Choroid plexus epithelial cell (primary cell): ENCODE measurements at places on chromosomes 7 and 10.

DNA sequence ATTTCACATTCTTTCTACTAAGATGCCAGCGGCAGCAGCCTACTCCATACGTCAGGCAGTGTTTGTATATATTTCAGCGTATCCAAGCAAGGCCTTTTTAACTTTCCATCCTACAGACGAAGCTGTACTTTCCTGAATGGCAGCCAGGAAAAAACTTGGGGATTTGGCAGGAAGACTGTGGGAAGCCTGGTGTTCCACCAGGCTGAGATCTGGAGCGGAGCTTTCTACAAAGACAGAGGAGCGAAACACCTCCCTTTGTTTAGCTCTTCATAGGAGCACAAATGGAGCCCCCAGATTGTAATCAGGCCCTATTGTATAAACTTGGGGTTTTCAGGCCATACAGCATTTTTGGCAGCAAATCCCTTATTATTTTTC is 143.8 kb downstream of the TES start:
- DNase-seq: peak; percentile 58

- no peak for DNase-seq
Observed at GRCh38 chr7:42686594-42687156, 225.2 kb downstream of the C7orf25 start.

DNA sequence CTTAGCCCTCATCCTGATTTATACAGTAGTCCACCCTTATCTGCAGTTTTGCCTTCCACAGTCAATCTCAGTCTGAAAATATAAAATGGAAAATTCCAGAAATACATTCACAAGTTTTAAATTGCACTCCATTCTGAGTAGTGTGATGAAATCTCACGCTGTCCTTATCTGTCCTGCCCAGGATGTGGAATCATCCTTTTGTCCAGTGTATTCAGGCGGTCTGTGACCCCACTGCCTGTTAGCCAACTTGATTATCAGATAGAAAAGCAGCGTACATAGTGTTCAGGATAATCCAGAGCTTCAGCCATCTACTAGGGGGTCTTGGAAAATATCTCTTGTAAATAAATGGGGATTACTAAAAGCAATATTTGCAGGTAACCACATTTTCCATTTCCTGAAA is 146.3 kb downstream of the MALRD1 start:
- peak; percentile 27 for DNase-seq

DNA sequence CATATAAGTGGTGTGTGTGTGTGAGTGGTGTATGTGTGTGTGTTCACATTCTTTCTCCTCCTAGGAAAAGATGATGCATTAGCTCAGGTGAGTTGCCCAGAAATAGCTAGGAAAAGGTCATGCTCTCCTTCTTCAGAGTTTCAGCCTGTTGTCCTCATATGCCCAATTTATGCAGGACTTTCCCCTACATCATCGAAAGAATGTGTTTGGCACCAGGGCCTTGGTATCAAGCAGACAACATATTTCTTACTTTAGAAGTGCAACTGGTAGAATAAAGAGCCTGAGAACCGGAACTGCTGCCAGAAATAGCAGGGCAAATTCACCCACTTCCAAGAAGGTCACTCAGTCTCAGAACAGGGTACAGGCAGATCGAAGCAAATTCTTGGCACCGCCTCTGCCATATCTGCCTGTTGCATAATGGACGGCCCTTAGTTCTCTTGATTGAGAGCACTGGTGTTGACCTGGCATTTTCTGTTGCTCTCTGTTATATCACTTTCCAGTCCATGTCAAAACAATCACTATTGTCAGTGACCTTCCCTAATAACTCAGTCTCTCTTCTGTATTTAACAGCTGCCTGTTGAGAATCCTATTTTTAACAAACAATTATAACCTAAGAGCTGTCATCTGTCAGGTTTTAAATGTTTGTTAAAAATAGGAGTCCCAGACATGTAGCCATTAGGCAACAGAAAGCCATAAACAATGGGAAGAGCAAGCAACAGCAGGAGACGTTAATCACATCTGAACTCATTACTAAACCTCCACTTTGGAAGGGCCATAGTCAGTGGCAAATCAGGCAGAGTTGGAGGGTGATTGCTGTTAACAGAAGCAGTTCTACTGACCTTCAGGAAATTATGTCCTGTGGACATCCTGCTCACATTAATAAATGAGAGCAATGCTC is 20.7 kb downstream of the ADRB1 start:
- DNase-seq: no peak

GRCh38 chr10:88232029-88232895 is 350.9 kb downstream of the RNLS start:
- DNase-seq: peak; percentile 69

DNA sequence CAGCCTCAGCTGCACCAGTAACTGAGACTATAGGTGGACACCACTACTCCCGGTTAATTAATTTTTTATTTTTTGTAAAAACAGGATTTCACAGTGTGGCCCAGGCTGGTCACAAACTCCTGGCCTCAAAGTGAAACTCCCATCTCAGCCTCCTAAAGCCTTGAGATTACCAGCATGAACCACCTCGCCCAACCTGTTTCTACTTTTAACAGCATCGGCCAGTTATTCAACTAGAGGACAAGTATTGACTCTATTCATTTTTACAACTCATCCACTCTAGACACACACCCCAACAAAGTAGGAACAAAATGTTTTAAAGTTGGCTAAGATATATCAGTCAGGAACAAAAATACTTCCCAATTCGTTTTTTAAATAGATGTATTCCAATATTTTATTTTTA is 334.8 kb downstream of the PARD3 start:
- DNase-seq: no peak

- no peak for DNase-seq
Observed at GRCh38 chr10:7513936-7514335, 103.1 kb upstream of the SFMBT2 start.

GRCh38 chr10:115093286-115093775 is at the start of gene ATRNL1:
Gene ATRNL1, plus strand, starts transcription at chr10:115093365. Its CDS starts 386 bp downstream, at chr10:115093751.
- no peak for DNase-seq

GRCh38 chr10:44950326-44951225 is 9.0 kb upstream of the RASSF4 start:
- DNase-seq: no peak

GRCh38 chr7:116951366-116952292 is 1.7 kb upstream of the ST7 start:
- DNase-seq: no peak

DNA sequence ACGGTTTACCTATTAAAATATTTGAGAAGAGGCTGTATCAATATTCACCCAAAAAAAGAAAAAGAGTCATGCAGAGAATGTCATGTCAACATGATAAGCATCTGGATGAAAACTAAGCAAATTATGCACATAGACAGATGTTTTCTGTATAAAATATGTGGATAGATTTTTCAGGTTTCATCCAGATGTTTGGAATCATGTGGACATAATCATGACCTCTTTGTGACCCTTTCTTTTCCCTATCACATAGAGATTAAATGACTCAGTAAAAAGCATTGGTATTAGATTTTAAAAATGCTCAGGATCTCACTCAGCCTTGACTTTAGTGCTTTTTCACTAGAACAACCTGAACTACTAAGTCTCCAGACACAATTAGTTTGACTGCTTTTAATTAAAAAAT is 90.0 kb downstream of the FOXP2 start:
- no peak for DNase-seq

DNA sequence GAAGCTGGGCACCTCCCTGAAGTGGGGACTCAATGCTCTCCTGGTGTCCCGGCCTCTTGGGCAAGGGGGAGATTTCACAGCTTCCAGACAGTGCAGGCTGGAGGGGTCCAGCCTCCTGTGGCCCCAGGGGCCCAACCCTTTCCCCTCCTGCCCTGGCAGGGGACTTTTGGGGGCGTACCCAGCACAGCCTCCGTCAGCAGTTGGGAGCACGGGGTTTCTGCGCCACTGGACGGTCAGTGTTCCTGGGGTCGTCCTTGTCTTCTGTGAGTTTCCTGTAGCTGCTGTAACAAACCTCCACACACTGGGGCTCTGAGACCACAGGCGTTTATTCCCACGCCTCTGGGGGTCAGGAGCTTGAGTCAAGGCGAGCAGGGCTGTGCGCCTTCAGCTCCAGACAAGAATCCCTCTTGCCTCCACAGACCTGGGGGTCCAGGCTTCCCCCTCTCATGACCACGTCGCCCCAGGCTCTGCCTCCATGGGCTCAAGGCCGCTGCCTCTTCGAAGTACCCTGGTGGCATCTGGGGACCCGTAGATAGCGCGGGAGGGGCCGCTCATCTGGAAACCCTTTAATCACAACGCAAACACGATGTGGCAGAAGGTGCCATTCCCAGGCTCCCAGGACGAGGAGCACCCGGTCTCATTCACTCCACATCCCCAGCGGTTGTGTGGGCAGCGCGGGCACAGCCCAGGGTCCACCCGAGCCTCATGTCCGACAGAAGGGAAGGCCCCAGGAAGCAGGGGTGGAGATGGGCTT is 14.0 kb downstream of the PWWP2B start:
- DNase-seq: no peak

- peak; percentile 12 for DNase-seq
Observed at GRCh38 chr10:132742837-132743194, 43.1 kb downstream of the NKX6-2 start.

- no peak for DNase-seq
Observed at GRCh38 chr7:74344786-74345185, 55.6 kb downstream of the CLIP2 start.

DNA sequence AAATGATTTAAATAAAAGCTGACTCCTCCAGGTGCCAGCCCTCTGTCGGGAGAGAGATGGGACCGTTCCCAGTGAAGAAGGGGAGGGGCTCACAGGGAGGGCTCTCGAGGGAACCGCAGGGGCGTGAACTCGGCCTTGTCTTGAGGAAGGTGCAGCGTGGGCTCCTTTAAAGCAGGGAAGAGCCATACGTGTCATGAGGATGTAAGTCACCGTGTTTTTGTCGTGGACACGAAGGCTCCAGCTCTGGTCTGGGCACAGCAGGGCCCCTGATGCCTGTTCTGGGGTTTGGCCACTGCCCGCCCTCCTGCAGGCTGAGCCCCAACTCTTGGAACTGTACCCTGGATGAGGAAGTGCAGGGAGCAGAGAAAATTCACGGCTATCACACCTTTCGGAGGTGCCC is 45.0 kb downstream of the JAKMIP3 start:
- DNase-seq: no peak

- peak; percentile 94 for DNase-seq
Observed at GRCh38 chr10:13717936-13718772, 131.4 kb downstream of the PRPF18 start.

DNA sequence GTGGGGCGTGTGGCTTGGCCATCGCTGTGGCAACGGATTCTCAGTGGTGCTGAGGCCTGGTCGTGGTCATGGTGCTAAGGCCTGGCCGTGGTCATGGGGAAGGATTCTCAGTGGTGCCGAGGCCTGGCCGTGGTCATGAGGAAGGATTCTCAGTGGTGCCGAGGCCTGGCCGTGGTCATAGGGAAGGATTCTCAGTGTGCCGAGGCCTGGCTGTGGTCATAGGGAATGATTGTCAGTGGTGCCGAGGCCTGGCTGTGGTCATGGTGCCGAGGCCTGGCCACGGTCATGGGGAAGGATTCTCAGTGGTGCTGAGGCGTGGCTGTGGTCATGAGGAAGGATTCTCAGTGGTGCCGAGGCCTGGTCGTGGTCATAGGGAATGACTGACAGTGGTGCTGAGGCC is 327.9 kb downstream of the ADARB2 start:
- DNase-seq: no peak

GRCh38 chr7:138091032-138091431 is 14.8 kb downstream of the AKR1D1 start:
- DNase-seq: no peak

GRCh38 chr7:130721486-130722277 is 12.3 kb downstream of the KLF14 start:
- peak; percentile 88 for DNase-seq

DNA sequence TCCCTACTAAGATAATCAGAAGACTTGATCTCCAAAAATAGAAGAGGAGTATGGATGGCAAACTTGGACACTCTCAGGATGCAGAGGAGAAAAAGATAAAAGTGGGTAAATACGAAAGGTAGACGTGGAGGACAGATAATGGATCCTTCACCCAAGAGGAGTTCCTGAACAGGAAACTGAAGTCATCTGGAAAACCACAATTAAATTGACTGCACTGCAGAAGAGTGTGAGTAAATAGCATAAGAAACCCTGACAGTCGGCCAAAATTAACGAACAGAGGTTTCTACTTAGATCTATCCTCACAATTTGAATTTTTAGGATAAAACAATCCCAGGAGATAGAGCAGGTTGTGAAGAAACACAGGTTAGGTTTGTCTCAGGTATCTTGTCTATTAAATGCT is 70.5 kb downstream of the SDK1 start:
- DNase-seq: no peak

GRCh38 chr7:144731661-144732351 is 104.0 kb downstream of the TPK1 start:
- no peak for DNase-seq

- DNase-seq: peak; percentile 36
Observed at GRCh38 chr7:140512317-140513000, 33.2 kb upstream of the MKRN1 start.

DNA sequence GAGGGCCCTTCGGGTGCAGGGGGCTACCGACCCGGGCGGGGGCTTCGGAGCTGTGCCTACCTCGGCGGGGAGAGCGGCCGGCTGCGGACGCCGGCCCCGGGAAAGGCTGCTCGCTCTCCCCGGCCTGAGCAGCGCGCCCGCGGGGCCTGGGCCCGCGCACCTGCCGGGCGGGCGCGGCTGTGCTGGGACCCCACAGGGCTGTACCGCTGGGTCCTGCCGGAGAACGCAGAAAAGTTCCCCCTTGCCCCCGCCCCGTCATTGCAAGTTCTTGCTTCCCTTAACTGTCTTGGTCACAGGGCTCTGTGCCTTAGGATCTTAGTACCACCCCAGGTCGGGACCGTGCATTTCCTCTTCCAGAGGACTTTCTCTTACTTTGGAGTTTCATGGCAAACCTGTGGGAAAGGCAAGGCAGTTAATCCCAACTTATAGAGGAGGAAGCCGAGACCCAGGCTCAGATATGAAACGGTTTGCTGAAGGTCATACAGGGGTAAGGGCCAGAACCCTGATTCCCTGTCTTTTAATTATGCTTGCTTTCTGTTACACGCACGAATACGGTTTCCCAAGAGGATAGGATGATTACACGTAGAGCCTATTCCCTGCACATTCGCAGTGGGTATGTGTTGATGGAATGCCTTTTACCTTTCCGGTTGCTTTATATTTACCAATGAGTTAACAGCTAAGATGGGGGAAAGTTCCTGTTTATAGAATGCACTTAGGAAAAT is 652 bp downstream of the PCGF5 start:
- peak; percentile 26 for DNase-seq

GRCh38 chr10:111084366-111085255 is 7.8 kb downstream of the ADRA2A start:
- no peak for DNase-seq

GRCh38 chr10:46992803-46993561 is 81.8 kb downstream of the PTPN20 start:
- peak; percentile 73 for DNase-seq
